ENCODE measurements at places on chromosomes 12 and 14.

GRCh38 chr12:82398879-82399278 is 40.5 kb downstream of the METTL25 start:
- DNase-seq: no peak

DNA sequence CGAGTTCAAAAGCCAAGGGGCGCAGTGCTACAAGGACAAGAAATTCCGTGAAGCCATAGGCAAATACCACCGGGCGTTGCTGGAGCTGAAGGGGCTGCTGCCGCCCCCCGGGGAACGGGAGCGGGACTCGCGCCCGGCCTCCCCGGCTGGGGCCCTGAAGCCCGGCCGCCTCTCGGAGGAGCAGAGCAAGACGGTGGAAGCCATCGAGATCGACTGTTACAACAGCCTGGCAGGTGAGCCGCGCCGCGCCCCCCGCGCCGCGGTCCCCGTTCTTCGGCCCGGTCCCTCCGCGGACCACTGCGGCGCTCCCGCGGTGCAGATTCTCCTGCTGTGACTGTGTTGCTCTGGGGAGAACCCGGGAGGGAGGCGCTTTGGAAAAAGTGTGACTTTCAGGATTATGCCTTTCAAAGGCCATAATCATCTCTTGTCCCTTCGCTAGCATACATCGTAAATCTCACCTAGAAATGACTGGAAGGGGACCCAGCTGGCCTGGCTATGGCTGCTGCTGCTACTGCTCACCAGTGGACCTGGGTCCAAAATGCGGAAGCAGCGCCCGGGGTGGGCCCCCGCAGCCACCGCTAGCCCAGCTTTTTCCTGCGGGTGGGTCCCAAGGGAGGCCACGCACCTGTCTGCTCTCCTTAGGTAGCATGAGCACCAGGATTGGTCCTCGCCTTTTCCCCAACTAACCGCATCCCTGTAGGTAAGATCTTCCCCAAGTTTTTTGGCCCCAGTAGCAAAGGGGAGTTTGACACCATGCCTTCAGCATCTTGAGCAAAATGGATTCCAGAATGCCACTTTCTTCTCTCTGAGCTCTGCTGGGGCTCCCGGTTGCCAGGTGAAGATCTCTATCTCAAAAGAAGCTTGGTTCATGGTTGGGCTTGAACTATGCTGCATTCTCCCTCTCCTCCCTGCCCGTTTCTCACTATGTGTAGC is 853 bp downstream of the TTC9 start:
- DNase-seq: peak; percentile 64

DNA sequence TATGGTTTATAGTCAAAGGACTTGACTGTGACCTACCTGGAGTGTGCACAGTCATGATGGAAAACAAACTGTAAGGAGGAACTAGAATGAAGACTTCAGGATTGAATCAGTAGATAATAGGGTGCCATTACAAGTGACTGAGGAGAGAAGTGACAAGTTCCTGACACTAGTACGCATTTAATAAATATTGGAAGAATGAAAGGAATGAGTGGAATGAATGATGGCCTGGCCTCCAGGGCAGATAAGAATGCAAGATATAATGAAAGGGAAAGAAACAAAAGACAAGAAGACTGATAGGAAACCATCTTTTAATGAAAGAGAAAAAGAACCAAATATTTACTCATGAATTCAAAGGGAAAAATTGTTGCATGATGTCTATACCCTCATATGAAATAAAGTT is 44.7 kb upstream of the NEDD1 start:
- no peak for DNase-seq

GRCh38 chr12:66877925-66878324 is 199.0 kb upstream of the GRIP1 start:
- DNase-seq: no peak
